Stimulated activated CD8-positive, alpha-beta memory T cell treated with anti-CD3 and anti-CD28 coated beads, Interleukin-7, amount 100 ng/mL, for 1 hour (primary cell): ENCODE measurements at places on chromosomes 2 and 18.

- DNase-seq: peak; percentile 24
Measured at GRCh38 chr2:230575642-230576324, 136.9 kb upstream of the CAB39 start.

- no peak for DNase-seq
Measured at GRCh38 chr2:12286347-12286746, 430.4 kb upstream of the TRIB2 start.

GRCh38 chr2:128970332-128971116 is 651.9 kb upstream of the HS6ST1 start:
- DNase-seq: no peak

GRCh38 chr18:4017480-4017879 is 437.6 kb downstream of the DLGAP1 start:
- DNase-seq: no peak

DNA sequence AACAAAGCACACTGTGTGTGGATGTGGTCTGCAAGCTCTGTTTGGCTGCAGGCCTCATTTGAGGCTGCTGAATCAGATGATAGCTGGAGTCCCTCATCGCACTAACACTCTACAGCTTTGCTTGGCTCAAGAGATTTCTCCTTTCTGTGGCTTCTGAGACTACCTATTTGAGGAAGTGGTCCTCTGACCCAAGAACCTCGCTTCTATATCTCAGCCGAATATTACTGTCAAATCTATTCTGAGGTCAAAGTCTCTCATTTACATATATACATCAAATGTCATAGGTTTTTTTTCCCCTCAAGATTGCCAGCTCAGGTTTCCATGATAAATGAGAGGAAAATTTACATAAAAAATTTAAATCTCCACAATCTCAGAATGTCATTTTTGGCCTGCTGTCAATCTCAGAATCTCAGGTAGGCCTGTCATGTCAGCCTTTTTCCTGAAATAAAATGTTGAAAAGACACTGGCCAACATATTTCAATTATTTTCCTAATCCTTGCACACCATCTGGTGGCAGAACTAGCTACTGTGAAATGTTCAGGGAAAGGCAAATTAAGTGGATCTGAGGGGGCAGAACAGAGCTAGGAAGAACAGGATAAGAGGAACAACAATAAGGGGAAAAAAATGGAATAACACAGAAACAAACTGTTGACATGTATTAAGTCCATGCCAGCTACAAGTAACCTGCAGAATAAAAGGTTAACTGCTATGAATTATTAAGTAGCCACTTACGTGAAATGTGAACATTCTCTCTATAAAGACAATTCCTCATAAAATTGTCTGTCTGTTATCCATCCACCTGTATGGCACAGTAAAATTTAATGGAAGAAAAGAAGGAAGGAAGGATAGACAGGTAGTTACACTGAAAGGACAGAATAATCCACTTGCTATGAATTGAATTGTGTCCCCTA is 39.3 kb downstream of the AP1S3 start:
- no peak for DNase-seq

GRCh38 chr18:43883886-43884285 is 606.6 kb upstream of the SYT4 start:
- no peak for DNase-seq

- DNase-seq: no peak
Measured at GRCh38 chr2:124145982-124146381, 120.9 kb downstream of the CNTNAP5 start.
